Non-pigmented ciliary epithelial cell (primary cell): ENCODE measurements at places on chromosomes 2 and 18.

GRCh38 chr2:85911097-85911496 lies 22.3 kb upstream of the ST3GAL5 start:
- DNase-seq, result no peak

GRCh38 chr2:126672980-126673605 lies 17.1 kb downstream of the GYPC start:
- DNase-seq, result no peak

DNA sequence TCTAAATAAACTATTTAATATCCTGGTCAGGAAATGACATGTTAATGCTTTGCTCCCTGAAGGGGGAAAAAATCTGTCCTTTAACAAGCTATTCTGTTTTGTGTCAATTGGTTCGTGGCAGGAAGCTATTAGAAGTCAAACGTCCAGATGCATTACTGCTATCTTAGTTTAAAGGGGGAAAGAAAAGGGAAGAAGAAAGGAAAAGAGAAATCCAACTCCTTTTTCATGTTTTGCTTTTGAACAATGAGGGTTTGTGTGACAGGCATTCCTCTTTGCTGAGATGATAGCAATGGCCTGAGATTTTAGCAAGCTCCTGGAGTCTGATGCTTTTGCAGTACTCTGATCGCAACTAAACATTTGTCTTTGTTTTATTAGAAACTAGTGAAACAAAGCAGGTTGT lies 24.6 kb downstream of the TRIB2 start:
- DNase-seq, result no peak

DNA sequence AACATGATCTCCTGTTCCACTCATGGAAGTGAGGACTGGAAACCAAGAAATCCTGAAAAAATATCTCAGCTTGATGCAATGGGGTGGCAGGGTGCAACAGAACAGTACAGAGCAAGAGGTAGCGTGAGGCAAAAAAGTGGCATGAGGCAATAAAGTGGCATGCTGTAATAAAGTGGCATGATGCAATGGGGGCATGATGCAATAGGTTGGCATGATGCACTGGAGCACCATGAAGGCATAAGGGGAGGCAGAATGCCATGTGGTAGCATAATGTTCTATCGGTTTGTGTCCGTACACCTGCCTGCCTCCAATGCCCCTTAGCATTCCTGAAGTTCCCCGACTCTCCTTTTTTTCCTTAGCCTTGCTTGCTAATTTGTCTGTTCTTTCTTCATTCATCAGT lies 648.4 kb downstream of the TMEM182 start:
- no peak for DNase-seq

DNA sequence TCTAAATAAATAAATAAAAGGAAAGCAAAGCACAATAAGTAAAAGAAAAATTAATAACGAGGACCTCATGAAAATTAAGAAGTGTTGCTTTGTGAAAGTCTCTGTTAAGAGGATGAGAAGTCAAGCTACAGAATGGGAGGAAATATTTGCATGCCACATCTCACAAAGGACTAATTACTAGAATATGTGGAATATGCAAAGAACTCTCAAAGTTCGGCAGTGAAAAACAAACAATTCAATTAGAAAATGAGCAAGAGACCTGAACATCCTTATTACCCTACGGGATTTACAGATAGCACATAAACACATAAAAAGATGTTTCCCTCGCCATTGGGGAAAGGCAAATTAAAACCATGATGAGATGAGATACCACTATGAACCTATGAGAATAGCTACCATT lies 23.3 kb downstream of the CYP26B1 start:
- DNase-seq, result no peak

DNA sequence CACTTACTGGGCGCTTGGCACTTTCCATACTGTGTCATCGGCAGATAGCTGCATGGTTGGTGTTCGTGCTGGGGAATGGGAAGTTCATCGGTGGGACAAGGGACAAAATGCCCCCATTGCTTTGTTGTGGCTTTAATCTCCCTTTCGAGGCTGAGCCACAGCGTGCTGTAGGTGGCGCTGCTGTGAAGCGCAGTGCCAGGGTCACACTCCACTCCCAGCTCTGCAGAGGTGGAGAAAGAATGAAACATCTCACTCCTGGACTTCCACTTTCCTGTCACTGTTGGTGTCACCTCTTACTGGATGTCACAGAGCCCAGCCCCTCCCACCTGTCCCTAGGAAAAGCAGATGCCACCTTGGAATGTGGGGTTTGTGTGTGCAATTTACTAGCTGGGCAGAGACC lies 8.7 kb downstream of the TYMS start:
- DNase-seq, result no peak

DNA sequence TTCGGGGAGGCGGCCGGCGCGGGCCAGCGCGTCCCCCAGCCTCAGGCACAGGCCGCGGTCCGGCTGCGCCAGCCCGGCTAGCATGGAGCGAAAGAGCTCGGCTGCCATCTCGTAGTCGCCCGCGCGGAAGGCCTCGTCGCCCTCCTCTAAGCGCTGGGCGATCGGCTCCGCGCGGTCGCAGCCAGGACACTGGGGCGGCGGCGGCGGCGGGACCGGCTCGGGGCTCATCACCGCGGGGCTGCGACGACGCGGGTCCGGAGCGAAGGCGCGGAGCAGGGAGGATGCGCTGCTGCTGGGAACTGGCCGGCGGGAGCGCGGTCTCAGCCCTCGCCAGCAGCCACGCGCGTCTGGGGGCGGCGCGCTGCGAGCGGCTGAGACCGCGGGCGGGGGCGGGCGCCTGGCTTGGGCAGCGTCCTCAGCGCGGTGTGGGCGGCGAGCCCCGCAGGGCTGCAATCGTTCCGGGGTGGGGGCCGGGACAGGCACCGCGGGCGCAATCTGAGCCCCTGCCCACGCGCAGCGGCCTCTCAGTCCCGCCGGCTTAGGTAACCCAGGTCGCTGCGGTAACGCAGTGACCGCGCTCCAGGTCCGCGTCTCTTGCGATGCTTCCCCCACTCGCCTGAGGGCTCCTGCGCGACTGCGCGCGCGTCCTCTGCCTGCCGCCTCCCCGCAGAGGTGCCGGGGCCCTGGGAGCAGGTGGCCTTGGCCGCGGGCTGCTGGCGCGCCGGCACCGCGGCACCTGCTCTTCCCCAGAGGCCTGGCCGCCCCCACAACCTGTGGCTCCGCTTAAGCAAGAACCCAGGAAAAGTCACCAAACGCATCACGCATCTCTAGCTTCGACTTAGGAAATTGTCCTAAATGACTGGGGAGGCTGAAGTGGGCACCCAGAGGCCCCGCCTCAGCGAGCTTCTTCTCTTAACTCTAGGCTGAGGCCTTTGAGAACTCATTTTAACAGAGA lies at the start of gene LONRF2:
Gene LONRF2, minus strand, starts transcription at position 636 of the 955 bp plus-strand sequence. Its CDS starts 408 bp downstream, at position 228.
- no peak for DNase-seq

- DNase-seq, result no peak
Measured at GRCh38 chr2:239825705-239825979, 199.5 kb downstream of the NDUFA10 start.

- no peak for DNase-seq
Measured at GRCh38 chr2:2899826-2900225, 477.8 kb downstream of the EIPR1 start.

- DNase-seq, result no peak
Measured at GRCh38 chr2:36834731-36835524, 131.4 kb downstream of the STRN start.
